ENCODE measurements at places on chromosomes 4 and X.

DNA sequence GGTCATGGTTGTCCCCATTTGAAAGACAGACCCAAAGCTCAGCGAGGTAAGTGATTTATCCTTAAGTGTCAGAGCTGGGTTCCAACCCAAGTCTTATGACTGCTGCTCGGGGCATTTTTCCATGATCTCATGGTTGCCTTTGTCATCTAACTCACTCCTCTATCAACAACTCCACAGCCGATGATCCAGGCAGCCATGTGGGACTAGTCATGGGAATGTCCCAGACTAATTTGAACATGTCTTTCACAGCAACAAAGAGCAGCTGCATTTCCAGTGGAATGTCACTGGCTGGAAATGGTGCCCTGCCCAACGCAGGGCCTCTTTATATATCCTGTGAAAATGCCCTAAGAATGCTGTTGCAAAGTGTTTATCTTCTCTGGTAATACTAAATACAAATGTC is 284.8 kb upstream of the PPARGC1A start:
- no peak for DNase-seq

DNA sequence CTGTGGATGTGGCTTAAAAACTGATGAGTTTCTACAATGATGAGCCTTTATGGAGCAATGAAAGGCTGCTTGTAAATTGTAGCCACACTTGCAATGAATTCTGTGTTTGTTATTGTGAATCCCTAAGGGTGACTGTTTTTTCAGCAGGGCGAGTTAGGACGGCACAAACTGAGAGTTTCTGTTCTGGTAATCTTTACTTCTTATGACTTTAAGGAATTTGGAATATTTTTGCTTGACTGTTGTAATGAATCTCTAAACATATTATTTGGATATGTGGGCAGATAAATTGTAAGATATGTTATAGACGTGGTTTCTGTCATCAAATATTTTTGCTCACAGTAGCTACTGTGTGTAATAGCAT is 22.2 kb downstream of the RBPJ start:
- DNase-seq: no peak

- peak; percentile 90 for DNase-seq
Observed at GRCh38 chr4:153652051-153652784, 31.9 kb upstream of the TLR2 start.

DNA sequence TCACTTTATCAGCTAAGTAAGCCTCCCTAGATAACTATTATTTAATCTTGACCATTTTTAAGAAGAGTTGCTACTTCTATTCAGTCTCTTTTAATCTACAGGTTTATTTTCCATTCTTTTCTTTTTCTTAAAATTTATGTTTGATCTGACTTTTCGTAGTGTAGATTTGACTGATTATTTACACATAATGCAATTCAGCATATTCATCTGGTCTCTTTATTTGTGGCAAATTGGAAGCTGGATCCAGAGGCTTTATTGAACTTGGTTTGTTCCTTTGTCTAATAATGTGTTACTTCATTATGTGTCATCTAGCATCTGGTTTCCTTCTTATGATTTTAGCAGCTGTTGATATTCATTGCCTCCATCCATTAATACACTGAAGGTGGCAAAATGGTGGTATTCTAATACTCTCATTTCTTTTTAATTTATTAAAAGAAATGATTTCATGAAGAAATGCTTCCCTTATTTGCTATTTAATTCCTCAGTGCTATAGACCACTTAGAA is 113.0 kb downstream of the FBXW7 start:
- no peak for DNase-seq

- no peak for DNase-seq
Observed at GRCh38 chr4:150363721-150364688, 217.9 kb upstream of the MAB21L2 start.

DNA sequence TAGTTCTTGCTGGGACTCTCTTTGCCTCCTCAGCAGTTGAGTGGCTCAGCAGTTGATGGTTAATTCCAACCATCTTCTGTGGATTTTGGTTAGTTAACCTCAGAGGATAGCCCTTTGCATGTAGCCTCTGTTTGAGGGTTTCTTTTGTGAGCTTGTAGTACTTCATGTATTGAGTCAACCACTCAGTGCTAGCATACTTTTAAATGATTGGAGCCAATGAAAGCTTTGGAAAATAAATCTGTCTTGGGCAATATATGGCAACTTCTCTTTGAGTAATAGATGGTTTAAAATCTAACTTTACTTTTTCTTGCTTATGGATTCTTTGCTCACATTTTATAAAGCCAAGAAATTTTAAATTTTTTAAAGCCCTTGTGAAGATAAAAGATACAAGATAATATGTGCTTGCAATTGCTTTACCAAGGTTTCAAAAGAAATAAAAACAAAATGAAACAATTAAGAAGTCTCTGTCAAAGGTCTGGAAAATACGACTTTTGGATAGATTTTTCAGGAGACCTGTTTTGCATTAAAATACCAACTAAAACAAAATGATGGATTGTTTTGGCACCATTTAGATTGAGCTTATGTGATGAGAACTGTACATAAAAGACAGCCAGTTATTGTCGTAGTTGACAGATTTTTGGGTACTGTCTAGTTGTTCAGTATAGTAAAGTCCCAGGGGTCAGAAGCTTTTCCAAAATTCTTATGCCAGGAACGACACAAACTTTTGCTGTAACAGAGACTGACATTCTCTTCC is 181.9 kb downstream of the SPRY1 start:
- DNase-seq: no peak

DNA sequence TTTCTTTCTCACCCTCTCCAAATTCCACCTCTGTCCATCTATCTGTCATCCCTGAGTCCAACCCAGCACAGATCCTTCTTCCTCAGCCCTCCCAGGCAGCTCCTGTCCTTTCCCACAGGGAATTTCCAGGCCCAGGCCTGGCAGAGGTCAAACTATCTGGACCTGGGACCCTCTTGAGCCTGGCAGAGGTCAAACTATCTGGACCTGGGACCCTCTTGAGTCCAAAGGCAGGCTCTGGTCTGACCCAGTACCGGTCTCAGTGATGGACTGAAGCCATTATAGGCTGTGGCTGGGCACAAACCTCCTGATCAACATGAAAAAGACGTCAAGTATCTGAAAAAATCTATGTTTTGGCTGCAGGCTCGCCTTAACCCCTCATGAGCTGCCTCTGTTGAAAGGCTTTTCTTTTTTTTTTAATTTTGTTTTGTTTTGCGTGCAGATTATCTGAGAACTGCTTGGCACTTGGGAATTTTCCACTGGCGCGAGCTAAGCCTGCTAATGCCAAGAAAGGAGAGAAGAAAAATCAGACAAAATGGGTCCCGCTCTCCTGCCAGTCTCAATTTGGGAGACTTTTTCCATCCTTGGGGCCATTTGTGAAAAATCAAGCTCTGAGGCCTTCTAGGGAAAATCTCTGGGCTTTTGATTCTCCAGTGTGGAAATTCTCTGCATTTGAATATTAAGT is 31.2 kb downstream of the MSX1 start:
- DNase-seq: no peak

DNA sequence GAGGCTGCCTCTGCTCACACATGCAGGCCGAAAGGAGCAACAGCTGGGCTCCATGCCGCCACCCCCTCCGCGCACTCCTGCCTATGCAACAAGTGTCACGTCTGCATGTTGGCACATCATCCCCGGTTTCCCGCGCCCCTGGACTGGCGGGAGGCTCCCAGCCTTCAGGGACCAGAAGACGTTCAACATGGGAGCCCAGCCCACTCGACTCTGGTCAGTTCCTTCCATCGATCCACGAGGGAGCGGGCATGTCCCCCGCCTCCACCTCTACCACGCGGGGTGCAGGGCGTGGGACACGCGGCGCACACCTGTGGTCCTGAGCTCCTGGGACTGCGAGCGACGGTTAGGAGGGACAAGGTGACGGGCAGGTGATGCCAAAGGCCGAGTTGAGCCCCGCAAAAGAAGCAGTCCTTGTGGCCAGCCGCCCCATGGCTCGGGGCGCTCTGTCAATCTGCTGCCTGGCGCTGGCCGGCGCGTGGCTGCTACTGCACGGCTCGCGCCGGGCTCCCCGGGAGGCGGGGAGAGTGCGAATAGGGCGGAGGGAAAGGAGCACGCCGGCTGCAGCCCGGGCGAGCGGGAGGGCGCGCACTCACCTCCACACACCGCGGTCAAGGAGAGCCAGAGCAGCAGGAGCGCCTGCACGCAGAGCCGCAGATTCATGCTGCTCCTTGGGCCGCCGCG is 645 bp downstream of the APLN start:
- no peak for DNase-seq

GRCh38 chr4:16262188-16262587 is 35.9 kb upstream of the TAPT1 start:
- no peak for DNase-seq

DNA sequence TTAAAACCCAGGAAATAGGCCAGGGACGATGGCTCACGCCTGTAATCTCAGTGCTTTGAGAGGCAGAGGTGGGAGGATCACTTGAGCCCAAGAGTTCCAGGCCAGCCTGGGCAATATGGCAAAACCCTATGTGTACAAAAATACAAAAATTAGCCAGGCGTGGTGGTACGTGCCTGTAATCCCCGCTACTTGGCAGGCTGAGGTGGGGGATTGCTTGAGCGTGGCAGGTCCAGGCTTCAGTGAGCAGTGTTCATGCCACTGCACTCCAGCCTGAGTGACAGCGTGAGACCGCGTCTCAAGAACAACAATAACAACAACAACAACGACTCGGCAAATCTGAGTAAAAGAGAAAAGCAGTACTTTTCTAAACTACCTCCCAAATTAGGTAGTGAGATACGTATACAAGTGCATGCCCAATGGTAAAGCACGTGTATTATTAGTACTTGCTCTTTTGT is 13.0 kb upstream of the NDUFC1 start:
- no peak for DNase-seq

DNA sequence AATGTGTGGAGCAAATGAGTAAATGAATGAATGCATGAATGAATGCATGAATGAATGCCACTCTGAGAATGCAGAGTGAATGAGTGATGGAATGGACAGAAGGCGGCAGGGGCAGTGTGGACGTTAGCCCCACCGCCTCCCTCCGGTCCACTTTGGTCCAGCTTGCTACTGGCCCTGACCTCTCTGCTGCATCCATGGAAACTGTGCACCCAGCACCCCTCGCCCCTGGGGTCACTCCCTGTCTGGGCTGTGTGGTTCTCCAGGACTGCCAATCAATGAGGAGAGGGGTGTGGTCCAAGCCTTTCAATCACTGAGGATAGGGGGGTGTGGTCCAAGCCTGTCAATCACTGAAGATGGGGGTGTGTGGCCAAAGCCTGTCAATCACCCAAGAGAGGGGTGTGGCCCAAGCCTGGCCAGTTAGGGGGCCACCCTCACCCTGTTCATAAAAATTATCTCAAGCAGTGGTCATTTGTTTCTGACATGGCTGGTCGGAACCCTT is 39.2 kb upstream of the ASMTL start:
- peak; percentile 36 for DNase-seq

DNA sequence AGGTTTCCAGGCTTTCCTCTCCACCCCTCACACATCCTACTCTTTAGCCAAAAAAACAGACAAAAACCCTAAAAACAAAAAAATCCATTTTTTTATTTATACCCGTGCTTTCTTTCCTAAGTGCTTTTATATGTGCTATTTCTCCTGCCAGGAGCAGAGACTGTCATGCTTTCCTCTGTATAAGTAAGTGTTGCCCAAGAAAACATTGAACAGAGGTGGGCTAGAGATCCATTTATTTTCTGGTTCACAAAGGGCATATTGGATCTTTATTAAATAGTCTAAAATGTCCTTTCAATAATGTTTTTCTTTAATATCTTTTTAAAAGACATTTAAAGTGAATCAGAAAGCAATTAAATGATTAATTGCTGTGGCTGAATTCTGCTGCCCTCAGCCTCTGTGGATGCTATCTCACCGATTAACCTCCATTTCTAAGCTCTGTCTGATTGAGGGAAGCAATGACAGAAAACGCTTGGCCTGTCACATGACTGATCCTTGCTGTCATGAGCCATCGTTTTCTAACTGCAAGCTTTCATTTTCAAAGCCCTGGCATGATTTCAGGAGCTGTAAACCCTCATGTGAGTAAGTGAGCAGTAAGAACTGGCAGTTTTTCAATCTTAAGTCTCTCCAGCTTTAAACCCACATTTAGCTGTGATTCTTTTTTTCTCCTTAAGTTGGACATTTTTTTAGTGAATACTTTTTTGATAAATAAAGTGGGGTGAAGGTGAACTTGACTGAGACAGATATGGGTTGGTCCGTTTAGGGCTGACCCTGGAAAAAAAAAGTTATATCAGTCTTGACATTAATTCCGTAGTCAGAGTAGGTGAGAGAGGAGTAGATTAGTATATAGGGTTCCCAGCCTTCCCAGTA is 180.7 kb upstream of the PGRMC2 start:
- peak; percentile 83 for DNase-seq

DNA sequence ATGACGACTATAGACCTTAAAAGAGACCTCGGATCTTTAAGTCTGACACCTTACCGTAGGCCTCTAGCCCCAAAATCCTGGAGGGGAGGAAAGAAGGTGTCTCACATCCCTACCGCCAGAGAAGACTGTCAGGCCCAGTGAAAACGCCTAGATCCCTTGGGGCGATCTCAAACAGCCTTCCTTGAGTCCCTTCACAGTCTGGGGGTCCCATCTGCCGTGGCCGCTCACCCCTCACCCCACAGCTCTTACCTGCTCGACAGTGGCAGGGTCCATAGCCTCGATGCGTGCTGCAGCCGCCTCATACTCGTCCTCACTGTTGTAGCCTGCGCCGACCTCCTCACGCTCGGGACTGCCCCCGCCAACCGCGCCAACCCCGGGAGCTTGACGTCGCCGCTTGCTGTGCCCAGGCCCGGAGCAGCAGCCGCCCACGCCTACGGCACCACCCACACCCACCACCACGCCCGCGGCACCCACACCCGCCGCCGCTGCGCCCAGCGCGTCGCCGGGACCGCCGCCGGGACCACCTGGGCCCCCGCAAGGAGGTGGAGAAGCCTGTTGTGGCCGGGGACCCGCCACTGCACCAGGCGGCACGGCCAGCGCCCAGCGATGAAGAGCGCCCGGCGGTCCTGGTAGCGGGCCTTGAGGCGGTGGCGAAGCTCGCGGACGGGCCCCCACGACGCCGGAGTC is 536 bp downstream of the OTUD5 start:
- DNase-seq: no peak

GRCh38 chr4:103934178-103934789 is 214.5 kb upstream of the TACR3 start:
- peak; percentile 67 for DNase-seq

- peak; percentile 77 for DNase-seq
Observed at GRCh38 chr4:184968784-184969201, 49.5 kb upstream of the HELT start.

DNA sequence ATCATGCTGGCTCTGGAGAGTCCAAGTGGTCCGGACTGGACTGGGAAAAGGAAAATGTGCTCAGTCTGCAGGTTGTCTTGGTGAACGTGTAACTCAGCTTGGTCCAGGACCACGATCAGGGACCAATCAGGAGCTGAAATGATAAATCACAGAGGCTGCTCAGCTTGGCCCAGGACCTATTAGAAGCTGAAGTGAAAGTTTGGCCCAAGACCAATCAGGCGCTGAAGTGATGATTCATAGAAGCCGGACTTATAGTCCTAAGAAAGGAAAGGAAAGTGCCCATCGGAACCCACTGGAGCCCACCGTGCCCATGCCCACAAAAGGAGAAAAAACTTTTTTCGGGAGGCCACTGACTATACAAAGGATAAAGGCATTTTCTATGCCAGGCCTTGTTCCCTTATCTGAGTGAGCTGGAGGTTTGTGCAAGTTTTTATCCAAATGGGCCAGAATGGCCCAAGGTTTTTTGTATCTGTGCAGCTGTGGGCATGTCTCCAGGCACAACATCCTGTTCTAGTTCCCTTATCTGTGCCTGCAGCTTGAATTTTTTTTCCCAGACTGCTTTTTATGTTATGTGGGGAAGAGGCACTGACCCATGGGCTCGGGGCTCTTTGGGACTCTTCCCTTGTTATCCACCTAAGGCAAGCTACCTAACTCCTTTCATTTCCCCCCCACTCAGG is 194.4 kb downstream of the FAM133A start:
- DNase-seq: peak; percentile 17

- peak; percentile 32 for DNase-seq
Observed at GRCh38 chr4:160143574-160143973, 1040.7 kb downstream of the RAPGEF2 start.
